ENCODE measurements at places on chromosomes 4 and X. TPM values are rescaled to one million over a fixed set of nuclear protein-coding genes. Genes with fewer than 3 reads are reported as not detected.

DNA sequence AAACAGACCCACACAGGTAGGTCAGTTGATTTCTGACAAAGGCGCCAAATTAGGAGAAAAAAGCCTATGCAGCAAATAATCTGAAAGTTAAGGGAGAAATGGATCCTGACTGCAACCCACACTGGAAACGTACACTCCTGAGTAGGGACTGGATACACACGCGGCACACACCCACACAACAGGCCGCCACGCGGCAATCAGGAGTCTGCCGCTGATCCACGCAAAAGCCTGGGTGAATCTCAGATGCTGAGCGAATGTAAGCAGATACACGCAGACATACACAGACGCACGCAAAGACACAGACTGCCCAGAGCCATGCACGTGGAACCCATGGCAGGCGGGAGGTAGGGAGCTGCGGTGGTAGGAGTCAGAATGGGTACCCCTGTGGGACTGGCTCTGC is 21.7 kb downstream of the LRPAP1 start:
- no peak for DNase-seq

DNA sequence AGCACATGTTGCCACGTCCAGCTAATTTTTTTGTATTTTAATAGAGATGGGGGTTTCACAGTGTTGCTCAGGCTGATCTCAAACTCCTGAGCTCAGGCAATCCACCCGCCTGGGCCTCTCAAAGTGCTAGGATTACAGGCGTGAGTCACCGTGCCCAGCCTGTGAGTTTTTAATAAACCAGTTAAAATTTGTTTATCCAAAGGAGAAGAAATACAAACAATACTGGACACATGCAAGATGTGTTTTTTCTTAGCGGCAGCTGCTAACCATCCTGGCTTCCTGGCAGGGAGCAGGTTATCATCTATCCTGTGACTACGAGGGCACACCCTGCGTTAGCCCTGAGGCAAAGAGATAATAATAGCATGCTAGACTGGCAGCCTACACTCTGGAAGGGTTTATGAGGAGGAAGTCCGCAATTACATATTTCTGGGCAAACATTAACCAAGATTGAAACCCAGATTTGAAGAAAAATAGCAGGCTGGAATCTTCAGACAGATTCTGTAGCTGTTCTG is 191.4 kb downstream of the SPRY1 start:
- DNase-seq = no peak

- DNase-seq = no peak
Observed at GRCh38 chr4:15778289-15779241, at the start of gene CD38. TSS of gene CD38 (plus strand) at chr4:15778328. CDS start at chr4:15778415, 87 bp downstream.

- no peak for DNase-seq
Observed at GRCh38 chr4:60129740-60130139, 1070.4 kb upstream of the ADGRL3 start.

DNA sequence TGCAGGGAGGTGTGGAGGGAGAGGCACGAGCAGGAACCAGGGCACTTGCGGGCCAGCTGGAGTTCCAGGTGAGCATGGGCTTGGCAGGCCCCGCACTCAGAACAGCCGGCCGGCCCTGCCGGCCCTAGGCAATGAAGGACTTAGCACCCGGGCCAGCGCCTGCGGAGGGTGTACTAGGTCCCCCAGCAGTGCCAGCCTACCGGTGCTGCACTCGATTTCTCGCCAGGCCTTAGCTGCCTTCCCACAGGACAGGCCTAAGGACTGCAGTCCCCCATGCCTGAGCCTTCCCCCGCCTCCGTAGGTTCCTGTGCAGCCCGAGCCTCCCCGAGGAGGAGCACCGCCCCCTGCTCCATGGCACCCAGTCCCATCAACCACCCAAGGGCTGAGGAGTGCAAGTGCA is 18.0 kb upstream of the NFKB1 start:
- DNase-seq = no peak

DNA sequence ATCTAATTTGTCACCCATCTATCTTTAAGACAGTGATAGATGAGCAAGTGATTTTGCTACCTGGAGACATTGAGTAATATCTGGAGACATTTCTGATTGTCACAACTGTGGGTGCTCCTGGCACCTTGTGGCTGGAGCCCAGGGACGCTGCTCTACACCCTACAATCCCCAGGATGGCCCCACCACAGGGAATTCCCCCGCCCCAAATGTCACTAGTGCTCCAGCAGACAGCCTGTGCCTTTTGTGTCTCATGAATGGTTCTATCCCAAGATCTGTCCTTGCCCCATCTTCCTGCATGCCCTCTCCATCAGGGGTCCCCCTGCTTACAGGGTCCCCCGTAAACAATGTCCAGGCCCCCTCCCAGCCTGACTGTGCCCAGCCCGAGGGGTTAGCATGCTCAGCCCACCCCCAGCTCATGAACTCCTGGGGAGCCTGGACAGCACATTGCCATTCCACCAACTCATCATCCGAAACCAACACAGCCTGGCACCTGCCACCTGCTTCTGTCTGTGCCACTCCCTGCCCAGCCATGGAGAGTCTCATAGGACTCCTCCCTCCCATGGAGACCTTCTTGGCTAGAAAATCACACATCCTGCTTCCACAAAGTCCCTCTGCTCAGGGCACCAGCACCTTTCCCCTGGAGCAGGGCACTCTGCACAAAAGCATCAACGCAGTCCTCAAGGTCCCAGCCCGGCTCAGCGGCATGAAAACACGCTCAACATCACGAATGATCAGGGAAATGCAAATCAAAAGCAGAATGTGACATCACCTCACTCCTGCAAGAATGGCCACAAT is 5.7 kb downstream of the P2RY8 start:
- no peak for DNase-seq

DNA sequence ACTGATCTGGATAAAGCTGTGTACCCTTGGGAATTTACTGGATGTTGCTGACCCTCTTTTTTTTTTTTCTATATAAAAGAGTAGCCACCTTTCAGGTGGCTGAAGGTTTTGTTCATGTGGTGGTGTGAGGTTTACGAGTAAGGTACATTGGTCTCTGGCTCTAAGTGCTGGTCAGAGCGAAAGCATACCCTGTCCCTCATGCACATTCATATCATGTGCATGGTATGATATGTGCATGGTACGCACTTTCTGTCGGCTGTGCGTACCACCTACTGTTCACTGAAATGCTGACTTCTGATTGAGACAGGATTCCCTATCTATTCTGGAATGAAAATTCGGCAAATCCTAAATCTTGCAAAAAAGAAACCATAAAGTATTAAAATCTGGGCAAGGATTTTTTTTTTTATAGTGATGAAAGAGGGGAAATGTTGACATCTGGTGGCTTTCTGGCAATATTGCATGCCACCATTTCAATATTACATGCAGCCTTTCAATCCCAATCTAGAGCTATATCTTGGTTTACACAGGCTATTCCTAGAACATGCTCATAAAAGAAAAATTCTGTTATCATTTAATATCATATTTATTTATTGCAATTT is 32.8 kb downstream of the FAM149A start:
- no peak for DNase-seq

GRCh38 chr4:168143601-168144000 is 51.3 kb downstream of the ANXA10 start:
- DNase-seq = no peak

DNA sequence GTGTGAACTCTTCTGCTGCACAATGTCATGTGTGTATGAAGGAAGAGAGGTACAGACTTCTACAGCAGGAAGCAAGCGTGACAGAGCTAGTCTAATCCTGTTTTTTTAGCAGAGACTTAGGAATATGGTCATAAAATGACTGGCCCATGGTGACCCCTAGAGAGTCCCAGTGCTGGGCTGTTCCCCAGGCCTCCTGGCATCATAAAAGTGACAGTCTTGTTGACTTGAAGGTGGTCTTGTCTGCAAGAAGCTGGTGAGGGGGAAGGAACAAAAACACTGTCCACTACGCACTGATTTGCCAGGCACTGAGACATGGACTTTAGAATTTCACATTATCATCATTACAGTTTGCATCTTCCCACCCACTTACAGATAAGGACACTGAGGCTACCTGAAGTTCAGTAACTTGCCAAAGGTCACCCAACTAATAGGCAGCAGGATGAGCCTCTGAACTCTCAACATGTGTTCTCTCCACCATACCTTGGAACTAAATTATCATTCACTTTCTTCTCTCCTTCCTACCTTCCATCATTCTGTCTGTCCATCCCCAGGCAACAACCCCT is 63.0 kb downstream of the HADH start:
- no peak for DNase-seq

The MAGEA10 gene
- not detected for polyA plus RNA-seq

The GK gene
- 75.1 TPM for polyA plus RNA-seq

The CCDC158 gene
- 0.81 TPM for polyA plus RNA-seq

GRCh38 chr4:123215536-123215935 is 181.1 kb upstream of the SPRY1 start:
- no peak for DNase-seq

DNA sequence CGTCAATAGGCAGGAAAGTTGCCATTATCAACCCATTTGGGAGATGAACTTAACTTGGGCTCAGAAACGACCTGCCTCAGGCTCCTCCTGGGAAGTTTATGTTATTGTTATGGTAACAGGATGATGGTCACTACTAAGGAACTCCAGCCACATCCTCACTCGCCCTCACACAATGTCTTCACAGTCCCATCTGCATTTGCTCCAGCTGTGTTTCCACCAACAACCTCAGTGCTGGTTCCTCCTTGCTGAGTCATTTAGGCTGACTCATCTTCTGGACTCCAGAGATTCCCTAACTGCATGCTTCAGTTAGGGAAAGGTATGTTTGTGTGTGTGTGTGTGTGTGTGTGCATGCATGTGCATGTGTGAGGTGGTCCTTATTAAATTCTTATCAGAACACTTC is 293.4 kb upstream of the BOD1L1 start:
- no peak for DNase-seq

DNA sequence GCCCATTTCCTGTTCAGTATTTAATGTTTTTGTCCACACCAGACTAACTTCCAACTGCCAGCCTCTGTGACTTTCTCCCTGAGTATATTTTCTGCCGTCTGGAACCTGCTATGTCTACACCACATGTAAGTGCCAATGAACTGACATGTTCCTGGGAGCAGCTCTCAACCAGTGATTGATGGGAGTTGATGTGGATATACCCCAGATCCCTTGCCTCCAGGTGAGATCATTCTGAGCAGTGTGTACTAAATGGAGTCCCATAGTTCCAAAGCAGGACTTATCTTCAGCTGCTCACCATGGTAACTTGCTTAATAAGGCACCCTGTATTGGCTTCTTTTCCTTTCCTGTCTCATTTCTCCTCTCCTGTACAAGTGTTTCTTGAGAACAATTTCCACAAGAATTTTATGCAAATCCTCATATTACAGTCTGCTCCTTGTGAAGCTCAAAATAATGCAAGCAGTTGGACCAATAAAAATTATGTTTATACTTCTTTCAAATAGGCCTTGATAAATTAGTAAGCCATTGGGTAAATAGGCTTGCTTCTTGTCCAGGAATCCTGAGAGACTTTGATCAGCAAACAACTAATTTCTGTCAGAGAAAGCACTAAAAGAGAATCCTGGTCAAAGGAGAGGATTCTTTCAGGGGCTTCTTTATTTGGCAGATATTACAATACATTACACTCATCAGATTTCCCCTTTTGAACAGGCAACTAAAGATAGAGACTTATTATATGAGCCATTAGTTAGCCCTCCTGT is 911.7 kb upstream of the NDST4 start:
- DNase-seq = no peak

The ARHGAP24 gene
- 103 TPM for polyA plus RNA-seq

The SOWAHB gene
- polyA plus RNA-seq = 4.8 TPM

GRCh38 chr4:155734951-155735350 is 23.9 kb upstream of the GUCY1B1 start:
- no peak for DNase-seq

DNA sequence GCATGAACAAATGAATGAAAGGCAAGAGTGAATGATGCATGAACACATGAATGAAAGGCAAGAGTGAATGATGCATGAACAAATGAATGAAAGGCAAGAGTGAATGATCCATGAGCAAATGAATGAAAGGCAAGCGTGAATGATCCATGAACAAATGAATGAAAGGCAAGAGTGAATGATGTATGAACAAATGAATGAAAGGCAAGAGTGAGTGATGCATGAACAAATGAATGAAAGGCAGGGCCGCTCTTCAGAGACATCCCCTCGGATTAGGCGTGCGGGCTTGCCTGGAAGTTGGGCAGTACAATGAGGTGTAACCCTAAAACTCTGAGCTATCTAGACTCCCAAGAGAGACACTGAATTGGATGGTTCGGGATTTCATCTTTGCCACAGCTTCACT is 3.7 kb downstream of the PCGF3 start:
- DNase-seq = no peak

The UGT2B11 gene
- 4.9 TPM for polyA plus RNA-seq

DNA sequence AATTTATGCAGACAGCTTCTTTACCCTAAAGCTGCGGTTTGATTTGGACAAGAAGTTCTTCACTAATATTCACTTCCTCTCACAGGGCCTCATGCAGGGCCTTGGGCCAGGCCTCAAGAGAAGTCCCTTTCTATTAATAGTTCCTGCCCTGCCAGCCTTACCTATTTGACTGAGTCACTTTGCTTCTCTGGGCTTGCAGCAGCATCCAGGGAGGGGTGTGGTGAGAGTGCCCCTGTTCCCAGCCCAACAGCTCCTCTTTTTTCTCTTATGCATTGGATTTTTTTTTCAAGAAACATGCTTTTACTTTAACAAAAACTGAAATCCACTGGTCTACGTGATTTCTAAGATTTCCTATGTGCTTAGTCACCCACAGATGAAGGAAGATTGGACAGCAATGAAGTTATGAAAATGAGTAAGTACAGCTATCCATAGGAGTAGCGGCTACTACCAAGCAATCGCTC is 26.7 kb downstream of the FAM156B start:
- no peak for DNase-seq

The PGRMC1 gene
- polyA plus RNA-seq = 290 TPM

- no peak for DNase-seq
Observed at GRCh38 chr4:52641854-52642563, 17.1 kb downstream of the USP46 start.

DNA sequence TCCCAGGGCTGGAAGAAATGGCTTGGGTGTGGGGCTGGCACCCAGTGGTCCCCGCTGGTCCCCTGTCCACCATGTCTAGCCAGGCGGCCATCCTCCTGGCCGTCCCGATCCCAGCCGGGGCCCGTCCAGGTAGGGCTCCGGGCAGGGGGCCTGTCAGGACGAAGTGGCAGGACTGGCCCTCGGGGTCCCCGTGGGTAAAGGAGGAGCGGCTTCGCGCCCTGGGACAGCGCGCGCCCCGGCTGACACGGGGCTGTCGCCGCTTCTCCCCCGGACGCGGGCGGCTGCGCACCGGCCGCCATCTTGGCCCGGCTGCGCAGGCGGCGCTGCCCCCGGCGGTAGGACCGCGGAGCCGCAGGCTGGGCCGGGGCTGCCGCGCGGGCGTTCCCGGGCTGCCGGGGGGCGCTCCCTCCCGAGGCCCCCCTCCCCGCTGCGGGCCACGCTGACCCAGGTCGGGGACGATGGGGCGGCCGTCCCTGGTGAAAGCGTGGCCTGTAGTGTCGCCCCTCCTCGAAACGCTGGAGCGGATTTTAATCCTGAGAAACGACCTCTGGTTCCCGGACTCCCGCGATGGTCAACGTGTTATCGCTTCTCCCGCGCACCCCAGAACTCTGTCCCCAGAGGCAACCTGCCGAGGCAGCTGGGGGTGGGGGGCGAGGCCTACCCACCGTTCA is 60.4 kb upstream of the BCOR start:
- DNase-seq = no peak

DNA sequence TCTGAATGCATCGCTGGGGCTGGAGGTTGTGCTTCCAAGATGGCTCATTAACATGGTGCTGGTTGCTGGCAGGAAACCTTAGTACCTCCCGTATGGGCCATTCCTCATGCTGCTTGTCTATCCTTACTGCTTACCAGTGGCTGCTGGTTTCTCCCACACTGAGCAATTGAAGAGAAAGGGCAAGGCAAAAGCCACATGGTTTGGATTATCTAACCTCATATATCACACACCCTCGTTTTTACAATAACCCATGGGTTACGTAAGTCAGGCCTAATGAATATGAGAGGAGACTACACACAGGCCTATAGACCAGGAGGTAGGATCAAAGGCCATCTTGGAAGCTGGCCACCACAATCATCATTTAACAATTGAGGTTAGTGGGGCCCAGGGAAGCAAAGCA is 141.8 kb upstream of the EDNRA start:
- no peak for DNase-seq

Measured in left renal cortex interstitium (tissue), 4 donors.